ENCODE measurements at places on chromosomes 5 and 9.

- DNase-seq: no peak
These were observed 713.4 kb downstream of the CDH18 start for GRCh38 chr5:19274578-19274977.

GRCh38 chr5:56659971-56660370 is 155.4 kb upstream of the MAP3K1 start:
- DNase-seq: no peak

GRCh38 chr9:36187414-36187813 is 3.3 kb upstream of the CLTA start:
- DNase-seq: no peak

DNA sequence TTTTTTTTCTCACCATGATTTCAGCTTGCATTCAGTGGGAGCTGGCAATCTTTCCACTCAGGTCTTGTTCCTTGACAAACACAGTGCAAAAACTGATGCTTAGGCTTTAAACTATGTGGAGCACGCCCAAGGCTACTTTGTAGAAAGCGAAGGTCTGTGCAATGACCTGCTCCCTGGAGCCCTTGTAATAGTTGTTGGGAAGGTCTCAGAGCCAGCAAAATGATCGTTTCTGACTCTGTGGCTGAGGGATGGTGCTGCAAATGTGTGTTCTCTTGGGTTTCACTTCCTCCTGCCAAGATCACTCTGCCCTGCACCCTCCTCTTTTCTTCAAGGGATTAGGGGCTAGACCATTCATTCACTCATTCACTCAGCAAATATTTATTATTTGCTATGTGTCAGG is 249.7 kb upstream of the MAP3K1 start:
- no peak for DNase-seq

DNA sequence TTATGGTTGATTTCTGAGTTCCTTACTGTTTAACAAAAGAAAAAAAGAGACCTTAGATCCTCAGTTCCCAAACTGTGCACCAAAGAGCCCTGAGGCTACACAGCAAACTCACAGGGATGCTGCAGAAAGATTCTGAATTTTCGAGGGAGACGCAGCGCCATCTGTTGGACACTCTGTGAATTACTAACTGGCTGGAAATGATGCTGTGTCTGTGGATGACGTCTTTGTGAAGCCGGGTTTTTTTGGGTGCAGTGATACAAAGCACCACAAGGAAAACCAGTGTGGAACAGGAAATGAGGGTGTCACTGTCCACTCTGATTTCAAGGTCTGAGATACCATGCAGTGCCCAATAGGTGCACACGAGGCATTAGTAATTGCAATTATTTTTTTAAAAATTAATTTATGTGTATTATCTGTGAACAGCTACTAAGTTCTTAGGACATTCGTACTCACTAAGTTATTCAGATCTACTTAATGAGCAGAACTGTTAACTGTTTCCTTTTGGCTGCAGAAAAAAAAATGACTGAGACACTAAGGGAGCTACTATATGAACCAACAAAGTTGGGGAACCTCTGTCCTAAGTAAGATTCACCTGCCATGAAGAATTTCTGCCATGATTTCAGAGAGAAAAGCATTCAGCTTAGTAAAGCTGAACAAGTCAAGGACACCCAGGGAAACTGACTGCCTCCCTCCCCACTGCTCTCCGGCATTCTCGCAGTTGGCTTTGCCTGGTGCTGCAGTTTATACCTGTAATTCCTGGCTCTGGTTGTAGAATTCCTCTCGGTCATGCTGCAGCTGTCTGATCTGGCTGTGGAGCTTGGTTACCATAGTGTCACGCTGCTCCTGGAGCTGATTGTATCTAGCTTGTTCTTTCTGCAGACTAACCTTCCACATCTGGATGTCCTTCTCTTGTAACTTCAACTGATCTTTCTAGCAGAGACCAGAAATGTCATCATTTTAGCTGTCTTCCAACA is 23.4 kb downstream of the SPACA9 start:
- DNase-seq: peak; percentile 64

GRCh38 chr9:131398204-131398603 is 4.3 kb downstream of the PRRC2B start:
- DNase-seq: no peak

GRCh38 chr9:114198249-114199040 is 43.1 kb downstream of the COL27A1 start:
- DNase-seq: no peak

- DNase-seq: no peak
These were observed 18.3 kb upstream of the FRMPD1 start for GRCh38 chr9:37632479-37632878.

- DNase-seq: no peak
These were observed 25.7 kb downstream of the TRIO start for GRCh38 chr5:14168793-14169262.

DNA sequence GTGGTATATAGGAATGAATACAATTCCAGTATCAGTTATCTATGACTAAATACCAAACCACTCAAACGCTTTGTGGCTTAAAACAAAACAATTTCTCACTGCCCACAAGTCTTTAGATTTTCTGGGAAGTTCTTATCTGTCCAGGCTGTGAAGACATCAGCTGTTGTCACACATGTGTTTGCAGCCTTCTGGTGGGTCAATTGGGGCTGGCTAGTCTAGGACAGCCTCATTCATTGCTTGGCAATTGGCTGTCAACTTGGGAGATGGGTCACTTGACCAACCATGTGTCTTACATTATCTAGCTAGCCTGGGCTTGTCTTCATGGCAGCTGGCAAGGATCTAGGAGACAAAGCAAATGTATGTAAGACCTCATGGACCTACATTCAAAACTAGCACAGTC is 53.8 kb upstream of the PAPPA start:
- DNase-seq: no peak

GRCh38 chr5:31153521-31153920 is 40.0 kb upstream of the CDH6 start:
- DNase-seq: no peak

GRCh38 chr9:2288309-2288708 is 273.2 kb downstream of the SMARCA2 start:
- DNase-seq: no peak

DNA sequence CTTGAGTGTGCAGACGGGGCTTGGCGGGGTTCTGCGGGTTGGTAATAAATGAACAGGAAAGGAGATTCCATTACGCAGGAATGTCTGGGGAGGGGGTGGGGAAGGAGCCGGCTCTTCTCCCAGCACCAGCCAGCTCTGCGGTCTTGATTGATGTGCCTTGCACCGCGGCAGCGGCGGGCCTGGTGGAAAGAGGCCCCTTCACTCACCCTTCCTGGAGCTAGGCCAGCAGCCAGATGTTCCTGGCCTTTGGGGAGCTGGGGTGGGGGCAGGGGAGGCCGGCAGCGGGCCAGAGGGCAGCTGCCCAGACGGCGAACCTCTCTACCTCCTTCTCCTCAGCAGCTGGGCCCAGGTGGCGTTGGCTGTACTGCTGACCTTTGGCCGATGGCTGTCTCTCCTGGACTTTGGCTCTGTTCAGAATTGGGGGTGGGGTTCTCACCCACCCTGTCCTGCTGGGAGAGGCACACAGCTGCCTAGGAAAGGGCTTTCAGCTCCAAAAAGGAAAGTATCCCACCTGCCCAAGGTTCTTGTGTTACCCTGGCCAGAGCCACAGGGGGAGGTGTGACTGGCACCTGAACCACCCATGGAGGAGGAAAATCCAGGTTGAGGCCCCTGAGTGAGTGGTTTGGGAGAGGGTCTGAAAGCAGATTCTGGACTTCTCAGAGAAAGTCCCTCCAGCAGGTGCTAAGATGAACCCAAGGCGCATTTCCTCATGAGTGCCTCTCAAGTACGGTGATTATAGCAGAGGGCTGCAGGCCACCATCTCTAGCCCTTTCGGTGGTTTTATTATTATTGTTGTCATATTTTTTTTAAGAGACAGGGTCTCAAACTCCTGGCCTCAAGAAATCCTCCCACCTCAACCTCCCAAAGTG is 58.0 kb upstream of the SYNPO start:
- no peak for DNase-seq

- no peak for DNase-seq
These were observed 120.6 kb downstream of the DAB2IP start for GRCh38 chr9:121771851-121772599.

- no peak for DNase-seq
These were observed 218.8 kb upstream of the MSX2 start for GRCh38 chr5:174505621-174506020.

- no peak for DNase-seq
These were observed 106.1 kb downstream of the THBS4 start for GRCh38 chr5:80141147-80141671.

DNA sequence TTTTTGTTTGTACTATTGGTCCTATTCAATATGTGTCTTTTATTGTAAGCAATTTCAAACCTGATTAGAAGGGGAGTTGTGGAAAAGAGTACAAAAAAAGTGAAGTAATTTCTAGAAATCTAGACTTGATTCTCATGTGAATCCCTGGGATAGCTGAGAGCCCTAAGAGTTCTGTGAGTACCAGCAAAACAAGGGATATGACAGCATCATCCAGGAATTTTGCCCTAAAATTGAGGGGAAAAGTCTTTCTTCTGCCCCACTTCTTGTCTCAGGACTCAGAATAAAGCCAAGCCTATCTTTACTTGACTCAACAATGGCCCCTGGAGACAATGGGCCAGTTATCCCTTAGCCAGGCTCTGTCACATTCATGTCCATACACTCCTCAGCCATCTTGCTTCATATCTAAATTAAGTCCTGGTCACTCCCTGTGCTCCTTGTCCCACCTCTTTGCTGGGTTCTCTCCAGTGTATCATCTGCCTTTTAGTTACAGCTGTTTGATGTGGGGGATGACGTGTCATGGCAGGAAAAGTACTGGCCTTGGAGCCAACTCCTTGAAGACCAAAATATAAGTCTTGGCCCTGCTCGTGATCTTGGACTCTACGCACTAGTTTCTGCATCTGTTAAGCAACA is 81.2 kb downstream of the ADAMTS12 start:
- no peak for DNase-seq

DNA sequence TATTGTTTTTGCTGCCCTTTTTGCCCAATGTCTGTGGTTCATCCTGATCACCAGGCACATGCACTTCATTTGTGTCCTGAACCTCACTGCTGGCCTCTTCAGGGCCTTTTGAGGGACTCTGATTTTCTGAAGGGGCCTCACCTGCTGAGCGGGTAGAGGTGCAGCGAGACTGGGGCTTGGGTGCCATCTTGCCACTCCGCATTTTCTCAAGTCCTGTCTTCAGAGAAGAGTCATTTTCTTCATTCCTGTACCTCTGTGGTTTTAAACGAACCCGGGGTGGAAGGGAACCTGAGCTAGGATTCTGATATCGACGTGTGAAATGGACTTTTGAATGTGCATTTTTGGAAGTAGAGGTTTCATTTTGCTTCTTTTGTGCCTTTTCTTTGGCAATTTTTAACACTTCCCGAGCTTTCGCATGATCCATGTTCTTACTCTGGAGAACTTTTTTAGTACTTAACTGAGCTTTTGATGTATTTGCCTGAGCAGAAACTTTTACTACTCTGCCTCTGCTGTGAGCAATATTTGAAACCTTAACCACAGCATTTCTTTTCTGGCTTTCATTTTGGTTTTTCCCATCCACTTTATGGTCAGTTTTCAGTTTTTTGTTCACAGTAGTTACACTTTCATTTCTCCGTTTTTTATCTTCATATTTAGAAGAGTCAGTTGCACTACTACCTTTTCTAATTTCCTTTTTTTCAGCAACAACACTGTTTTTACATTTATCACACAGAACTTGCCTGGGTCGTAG is 26.1 kb downstream of the PWWP2A start:
- DNase-seq: no peak

DNA sequence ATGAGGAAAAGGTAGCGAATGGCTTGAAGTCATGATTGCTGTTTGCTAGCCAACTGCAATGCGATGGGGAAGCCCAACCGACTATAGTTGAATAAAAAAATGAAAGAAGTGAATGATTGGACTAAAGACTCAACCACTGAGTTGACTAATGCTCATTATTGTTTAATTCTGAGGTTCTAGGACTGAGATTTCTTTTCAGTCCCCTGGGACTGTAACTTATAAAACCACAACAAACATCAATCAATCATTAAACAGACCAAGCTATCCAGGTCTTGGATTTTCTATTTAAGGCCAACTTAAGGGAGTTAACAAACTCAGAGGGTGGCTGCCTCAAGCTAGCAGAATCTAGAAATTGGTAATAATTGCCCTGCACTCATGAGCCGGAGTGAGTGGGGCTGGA is 154.2 kb downstream of the DOCK2 start:
- no peak for DNase-seq

GRCh38 chr5:154276973-154277331 is 86.4 kb downstream of the GALNT10 start:
- DNase-seq: no peak

DNA sequence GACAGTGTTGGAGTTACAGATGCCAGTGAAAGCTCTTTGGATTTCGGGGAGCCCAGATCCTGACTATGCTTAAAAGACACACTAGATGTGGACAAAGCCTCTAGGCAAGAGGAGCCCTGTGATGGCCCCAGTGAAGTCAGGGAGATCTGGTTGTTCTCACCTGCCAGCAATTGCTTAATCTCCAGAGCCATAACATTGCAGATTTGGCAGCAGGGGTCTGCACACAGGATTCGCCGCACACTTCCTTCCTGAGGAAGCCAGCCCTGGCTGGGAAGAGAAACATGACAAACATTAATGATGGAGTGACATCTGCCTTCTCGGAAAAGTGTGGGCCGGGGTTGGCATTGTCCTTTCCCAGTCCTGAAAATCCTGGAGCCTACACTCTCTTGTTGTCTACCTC is 65.2 kb upstream of the PHF24 start:
- DNase-seq: no peak

Measured in activated T-cell treated with anti-CD3 and anti-CD28 coated beads for 4 hours (primary cell).